ENCODE measurements at places on chromosomes 5 and 9.

- DNase-seq: no peak
Measured at GRCh38 chr9:124079176-124079925, 67.8 kb downstream of the LHX2 start.

- DNase-seq: no peak
Measured at GRCh38 chr9:86945728-86946200, 1.5 kb downstream of the GAS1 start.

- DNase-seq: no peak
Measured at GRCh38 chr5:121152411-121152810, 688.3 kb downstream of the PRR16 start.

- DNase-seq: no peak
Measured at GRCh38 chr5:72071906-72072305, 35.4 kb upstream of the MAP1B start.

- no peak for DNase-seq
Measured at GRCh38 chr9:109421026-109421970, 76.8 kb downstream of the PTPN3 start.

GRCh38 chr5:111262153-111262552 is 38.0 kb downstream of the CAMK4 start:
- DNase-seq: no peak

- DNase-seq: no peak
Measured at GRCh38 chr5:174311531-174312269, 266.2 kb downstream of the NSG2 start.

GRCh38 chr5:107593009-107593408 is 77.7 kb downstream of the EFNA5 start:
- no peak for DNase-seq

DNA sequence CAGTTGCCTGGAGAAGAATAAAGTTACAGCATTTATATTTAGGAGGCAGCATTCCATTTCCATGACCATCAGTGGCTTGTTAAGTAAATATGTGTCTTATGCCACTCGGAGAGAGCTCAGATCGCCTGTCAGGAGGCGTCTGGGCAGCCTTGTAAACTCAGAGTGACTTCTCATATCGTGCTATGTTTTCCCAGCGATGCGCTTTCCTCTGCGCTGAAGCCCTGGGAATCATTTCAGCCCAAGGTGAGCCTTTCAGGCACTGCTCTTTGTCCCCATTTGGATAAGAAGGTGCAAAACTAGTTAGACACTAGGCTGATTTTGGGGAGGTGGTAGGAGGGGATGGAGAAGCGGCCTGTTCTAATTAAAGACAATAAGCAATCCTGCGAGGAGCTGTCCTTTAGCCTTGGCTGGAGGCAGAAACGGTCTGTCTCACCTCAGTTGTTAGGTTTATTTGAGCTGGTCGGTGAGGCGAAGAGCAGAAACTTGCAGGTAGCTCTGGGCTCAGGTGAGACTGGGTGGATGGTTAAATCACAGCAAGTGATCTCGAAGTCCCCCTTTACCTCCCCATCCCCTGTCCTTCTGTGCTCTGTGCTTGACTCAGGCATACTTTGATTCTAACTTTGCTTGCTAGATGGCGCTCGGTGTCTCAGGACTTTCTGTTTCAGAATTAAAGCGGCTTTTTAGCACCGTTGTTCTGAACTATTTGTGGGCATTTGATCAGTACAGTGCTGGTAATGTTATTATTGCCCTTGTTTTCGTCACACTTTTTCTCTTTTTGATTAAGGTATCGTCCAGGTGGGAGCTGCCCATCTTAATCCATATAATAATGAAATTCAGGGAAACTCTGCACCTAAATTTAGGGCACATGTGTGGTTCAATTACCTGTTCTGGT is 24.6 kb downstream of the NR2F1 start:
- no peak for DNase-seq

DNA sequence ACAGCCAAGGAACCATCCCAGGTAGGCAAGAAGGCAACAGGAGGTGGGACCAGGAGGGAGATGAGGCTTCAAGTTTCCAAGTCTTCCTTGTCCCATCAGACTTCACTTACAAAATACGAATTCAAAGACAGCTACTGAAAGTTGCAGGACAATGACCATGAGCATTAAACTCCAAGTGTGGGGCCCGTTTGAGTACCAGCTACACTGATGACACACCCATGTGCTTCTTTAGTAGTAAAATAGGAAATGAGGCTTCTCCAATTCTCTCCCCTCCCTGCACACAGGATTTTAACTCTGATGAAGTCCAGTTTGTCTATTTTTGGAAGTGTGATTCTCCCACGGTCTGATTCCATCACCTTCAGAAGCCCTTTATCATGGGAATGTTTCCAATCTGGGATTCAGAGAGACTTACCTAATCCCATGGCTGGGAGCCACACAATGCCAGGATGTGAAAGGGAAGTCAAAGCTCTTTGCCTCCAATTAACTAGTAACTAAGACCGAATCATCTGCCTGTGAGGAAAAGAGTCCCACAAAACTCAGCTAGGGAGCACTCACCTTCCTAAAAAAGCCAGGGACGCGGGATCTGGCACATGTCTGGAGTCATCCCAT is 222.8 kb upstream of the MSX2 start:
- DNase-seq: no peak

DNA sequence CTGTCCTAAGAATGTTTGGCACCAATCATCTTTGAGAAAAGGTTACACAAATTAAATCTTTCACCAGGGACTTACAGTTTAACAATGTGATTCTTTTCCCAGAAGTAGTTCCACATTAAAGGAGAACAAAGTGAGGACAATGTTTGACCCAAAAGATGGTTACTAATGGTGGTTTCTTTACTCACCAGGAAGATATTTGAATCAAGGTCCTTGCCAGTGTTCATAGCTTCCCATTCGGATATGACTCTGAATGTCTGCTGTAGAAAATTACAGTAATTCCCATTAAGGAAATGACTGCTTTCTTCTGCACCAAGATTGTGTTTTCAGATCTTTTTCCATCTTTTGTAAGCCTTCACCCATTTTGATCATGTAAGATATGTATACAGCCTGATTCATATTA is 114.6 kb upstream of the ADAMTSL1 start:
- no peak for DNase-seq

DNA sequence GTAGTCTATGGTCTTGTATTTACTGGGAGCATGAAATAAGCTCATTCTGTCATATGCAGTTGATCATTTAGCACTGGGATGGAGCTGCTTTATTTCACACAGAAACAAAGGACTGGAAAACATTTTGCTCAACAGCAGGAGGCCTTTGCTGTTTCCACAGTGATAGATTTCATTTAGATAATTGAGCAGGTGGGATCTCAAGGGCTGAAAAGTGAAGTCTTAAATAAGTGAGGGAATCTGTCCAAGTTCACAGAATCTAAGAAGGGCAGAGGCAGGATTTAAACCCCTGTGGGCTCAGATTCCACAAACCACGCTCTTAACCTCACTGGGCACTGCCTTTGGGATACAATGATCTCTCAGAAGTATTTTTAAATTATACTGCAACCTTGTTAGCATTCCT is 47.8 kb downstream of the PRLR start:
- DNase-seq: no peak

DNA sequence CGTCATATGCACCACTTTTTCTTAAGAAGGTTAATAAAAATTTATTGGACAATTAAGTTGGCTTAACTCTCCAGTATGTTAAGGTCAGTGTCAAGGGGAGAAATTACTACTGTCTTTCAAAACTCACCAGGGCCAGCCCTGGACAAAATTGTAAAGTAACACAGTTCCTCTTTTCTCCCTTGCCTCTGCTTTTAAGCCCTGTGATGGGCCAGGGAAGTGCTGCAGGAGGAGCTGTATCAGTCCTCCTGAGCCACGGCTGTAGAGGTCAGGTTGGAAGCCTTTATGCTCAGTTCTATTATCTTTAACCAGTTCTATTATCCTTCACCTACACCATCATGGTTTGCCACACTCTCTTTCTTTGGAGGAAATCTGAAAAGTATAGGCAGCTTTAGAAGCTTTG is 11.5 kb upstream of the PPP2R2B start:
- DNase-seq: no peak

- DNase-seq: no peak
Measured at GRCh38 chr5:39498278-39498952, 73.6 kb upstream of the DAB2 start.

DNA sequence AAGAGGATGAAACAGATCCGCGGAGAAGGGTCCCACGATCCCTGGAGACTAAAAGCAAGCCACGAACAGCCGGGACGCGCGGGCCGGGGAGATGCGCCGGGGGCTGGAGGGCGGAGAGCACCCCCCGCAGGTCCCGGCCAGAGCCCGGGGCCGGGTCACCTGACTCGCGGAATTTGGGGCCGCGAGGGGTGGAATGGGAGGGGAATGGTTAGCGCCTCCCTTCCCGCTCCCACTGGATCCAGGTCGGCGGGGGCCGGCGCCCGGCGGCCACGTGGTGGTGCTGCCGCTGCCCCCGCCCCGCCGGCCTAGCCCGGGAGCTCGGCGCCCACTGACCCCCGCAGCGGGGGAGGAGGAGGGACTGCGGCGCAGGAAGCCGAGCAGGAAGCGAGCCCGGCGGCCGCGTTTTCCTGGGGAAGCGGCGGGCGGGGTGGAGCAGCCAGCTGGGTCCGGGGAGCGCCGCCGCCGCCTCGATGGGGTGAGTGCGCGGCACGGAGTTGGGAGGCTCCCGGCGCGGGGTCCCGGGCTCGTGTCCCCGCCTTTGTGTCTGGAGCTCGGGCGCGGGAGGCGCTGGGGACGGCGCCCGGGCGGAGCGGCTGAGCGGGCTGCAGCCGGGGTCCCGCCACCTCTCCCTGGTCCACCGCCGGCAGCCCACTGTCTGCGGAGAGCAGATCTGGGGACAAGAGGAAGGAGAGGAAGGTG is at the start of gene RAI14:
Gene RAI14, plus strand, starts transcription at position 328 of the 699 bp plus-strand sequence. CDS start 30,592 bp downstream, outside the sequence.
- no peak for DNase-seq

GRCh38 chr9:14271093-14271673 is 42.8 kb downstream of the NFIB start:
- DNase-seq: no peak

GRCh38 chr9:71628247-71628646 is 140.1 kb downstream of the CEMIP2 start:
- DNase-seq: no peak

DNA sequence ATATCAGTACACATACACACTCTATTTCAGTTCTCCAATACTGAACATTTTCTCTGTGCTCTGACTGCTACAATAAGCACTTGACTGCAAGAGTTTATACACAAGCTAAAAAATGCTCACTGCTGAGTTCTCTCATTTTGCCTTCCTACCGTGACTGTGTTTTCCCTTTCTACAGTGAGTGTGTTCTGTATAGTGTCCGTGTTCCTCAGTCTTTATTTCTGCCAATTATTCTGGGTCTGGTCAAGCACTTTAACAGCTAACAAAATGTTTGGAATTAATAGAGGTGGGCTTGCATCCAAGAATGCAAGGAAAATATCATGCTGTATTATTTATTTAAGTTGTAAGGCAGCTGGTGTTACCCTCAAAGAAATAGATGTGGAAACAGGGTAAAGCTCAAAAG is 217.0 kb upstream of the NREP start:
- no peak for DNase-seq

GRCh38 chr9:135992486-135993408 is 31.6 kb upstream of the UBAC1 start:
- DNase-seq: no peak

- DNase-seq: no peak
Measured at GRCh38 chr5:56212130-56212879, 20.8 kb downstream of the ANKRD55 start.

DNA sequence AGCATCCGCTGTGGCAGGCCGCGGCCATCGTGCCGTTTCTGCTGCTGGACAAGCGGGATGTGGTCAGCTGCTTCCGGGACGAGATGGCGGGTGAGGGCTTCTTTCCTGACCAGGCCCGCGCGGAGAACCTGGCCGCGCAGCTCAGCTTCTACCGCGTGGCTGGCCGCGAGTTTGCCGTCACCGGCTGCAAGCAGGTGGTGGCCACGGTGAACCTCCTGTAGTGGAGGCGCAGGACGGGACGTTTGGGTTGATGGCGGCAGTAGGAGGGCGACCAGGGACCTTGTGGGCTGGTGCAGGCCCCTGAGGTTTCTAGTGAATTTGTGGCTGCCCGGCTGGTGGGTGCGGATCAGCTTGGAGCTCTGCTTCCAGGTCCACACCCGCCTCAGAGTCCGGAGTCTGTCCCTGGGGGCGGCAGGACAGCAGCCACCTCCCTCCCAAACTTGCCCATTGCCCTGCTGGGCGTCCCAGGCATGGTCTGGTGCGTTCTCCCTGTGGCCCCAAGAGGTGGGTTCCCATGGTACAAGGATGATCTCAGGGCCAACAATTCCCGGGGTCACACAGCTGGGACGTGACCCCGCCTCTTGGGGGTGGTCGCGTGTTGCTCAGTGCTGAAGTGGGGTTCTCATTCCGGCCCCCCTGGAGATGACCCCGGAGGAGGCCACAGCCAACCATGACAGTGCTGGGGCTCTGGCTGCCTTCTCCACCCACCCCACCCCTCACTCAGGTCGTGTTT is 2.4 kb downstream of the TOR4A start:
- DNase-seq: no peak

DNA sequence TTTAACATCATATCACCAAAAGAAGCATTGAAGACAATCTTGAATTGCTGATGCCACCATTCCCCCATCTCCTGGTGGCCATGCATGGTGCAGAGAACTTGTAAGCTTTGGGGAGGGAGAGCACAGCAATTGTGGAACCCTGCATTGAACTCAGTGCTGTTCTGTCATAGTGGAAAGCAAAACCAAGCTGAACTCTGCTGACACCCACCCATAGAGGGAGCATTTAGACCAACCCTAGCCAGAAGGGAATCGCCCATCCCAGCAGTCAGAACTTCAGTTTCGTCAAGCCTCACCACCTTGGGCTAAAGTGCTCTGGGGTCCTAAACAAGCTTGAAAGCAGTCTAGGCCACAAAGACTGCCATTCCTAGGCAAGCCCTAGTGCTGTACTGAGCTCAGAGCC is 37.4 kb upstream of the RUSC2 start:
- no peak for DNase-seq

DNA sequence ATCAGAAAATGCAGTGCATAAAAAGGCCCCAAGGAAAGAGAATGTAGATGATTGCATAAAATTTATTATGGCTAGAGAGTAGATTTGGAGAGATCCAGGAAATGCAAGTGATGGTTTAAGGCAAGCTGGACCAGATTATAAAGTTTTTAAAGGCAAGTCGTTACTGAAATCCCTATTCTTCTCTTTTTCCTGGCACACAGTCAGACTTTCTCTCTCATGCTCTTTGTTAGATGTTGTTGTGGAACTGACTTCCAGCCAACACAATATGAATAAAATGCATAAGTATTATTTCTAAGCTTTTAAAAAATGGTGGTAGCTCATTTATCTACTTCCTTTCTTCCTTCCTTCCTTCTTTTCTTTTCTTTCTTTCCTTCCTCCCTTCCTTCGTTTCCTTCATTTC is 1085.4 kb upstream of the CDH6 start:
- no peak for DNase-seq

DNA sequence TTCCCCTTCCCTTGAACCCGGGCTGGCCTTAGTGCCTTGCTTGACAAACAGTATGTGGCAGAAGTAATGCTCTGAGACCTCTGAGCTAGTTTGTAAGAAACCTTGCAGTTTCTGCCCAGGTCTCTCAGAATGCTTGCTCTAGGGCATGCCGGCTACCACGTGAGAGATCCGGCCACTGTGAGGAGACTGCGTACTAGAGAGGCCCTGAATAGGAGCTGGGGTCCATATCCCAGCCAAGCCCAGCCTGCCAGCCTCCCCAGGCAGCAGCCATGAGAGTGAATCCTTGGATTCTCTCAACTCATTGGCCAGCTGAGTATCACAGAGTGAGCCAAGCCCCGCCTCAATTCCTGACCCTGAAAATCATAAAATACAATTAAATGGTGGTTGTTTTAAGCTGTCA is 16.0 kb upstream of the COL15A1 start:
- no peak for DNase-seq

GRCh38 chr5:157327771-157328170 is 61.8 kb downstream of the CYFIP2 start:
- DNase-seq: no peak

- DNase-seq: no peak
Measured at GRCh38 chr9:79014929-79015699, 556.7 kb upstream of the TLE4 start.

Data from activated CD8-positive, alpha-beta memory T cell treated with anti-CD3 and anti-CD28 coated beads for 1 hour (primary cell).